ENCODE measurements at places on chromosomes 4 and X.

DNA sequence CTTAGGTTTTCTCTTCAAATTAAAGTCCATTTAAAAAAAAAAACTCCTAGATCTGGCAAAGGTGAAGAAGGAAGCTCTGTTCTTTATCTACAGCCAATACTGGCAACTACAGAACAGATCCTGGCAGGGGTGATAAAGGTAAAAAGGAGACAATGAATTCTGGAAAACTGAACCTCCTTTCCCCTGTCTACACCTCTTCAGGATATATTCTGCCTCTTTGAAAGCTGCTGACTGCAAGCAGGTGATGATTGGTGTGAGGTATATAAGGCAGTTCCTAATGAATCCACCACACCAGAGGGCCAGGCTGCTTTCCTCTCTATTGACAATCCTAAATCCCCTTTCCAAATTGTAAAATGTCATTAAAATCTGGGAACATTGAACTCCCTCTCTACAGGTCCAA, 370.1 kb downstream of the PPP3CA start:
- DNase-seq, result no peak

GRCh38 chr4:34733185-34733941, 1511.0 kb downstream of the ARAP2 start:
- no peak for DNase-seq

DNA sequence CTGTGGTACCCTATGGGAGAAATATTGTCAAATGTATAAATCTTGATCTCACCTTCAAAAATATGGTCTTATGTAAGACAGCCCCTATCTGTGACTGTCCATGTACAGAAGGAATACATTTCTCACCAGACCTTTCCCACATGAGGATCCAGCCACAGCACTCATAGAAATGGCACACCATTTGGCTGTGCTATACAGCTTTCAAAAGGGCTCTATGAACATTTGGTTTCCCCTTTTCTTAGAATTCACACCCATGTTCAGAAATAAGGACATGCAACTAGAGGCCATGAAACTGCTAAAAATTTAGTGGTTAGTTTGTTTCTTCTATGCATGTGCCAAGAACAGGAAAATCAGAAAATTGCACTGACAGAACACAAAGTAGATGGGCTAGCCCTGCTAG, 62.7 kb downstream of the ANTXR2 start:
- no peak for DNase-seq

GRCh38 chrX:916230-916599, 285.6 kb downstream of the SHOX start:
- no peak for DNase-seq

All from H9 (cell line).